ENCODE measurements at places on chromosomes 16 and 17.

- DNase-seq = no peak
These were observed 708 bp downstream of the DHX33 start for GRCh38 chr17:5468075-5468473.

DNA sequence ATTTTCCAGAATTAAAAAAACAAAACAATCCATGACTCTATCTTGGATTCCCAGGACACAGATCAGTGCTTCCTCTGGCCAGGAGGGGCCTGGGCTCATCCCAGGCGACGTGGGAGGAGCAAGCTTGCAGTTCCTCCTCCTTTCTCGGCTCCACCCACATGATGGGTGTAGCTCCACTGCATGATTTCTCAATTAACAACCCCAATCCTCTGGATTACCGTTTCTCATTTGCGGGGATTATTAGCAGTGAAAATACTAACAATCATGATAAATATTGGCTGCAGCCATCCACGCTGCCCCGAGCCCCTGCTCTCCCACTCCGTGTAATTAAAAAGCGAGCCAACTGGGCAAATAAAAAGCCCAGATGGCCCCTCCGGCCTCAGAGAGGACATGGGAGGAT is 46.4 kb upstream of the SDK2 start:
- no peak for DNase-seq

- DNase-seq = no peak
These were observed 17.1 kb upstream of the SREBF1 start for GRCh38 chr17:17853811-17854447.

DNA sequence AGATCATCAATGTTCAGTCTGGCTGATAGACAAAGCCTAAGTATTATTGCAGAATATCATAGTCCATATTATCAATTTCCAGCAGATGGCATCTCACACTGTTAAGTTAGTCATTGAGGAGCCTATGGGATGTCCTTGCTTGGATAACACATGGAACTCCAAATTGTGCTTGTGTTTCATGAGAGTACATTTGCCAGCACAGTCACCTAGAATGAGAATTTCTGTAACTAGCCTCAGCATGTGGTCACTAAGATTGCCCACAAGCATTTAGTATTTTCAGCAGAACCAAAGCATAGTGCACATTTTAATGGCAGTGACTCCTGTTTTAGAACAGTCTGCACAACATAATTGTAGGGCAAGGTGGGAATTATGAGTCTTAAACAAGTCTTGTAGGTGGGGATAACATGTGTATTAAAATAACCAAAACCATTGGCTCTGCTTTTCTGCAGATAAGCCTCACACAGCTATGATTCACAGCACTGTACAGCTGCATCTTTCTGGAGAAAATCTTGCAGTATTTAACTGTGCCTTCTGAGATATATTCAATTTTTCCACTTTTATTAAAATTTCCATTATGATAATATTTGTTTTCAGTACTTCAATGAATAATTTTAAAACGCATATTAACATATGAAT is 882.8 kb upstream of the SOX9 start:
- DNase-seq = no peak

DNA sequence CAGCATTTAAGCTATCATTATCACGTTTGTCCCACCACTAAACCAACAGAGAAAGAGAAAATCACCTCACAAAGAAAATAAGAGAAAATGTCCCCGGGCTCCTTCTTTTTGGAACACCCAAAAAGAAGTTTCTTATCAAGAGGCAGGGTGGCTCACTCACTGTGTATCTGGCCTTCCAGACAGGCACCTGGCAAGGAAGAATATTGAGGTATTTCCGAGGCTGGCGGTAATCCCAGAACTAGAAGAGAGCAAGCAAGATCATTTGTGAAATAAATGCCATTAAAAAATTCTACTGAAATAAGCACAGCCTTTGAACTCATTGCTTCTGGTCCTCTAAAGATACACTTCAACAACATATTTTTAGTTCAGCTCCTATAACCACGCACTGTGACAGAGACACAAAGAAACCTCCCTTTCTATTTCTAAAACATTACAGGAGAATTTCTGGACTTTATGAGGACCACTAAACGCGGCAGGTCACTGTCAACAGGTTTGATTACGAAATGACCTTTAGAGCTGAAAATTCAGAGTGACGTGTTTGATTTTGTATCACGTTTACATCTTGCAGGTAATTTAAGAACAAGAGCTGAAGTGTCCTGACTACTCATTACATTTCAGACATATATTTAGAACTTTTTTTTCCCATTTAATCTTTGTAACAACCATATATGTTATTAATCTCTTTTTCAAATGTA is 61.0 kb downstream of the WDR59 start:
- no peak for DNase-seq

GRCh38 chr17:7043497-7044198 is at the start of gene SLC16A11:
Gene SLC16A11, minus strand, starts transcription at chr17:7044092. Its CDS starts 579 bp downstream, at chr17:7043513.
- no peak for DNase-seq

GRCh38 chr17:57521606-57522005 is 223.5 kb downstream of the CCDC182 start:
- peak; percentile 47 for DNase-seq

- DNase-seq = no peak
These were observed 124.7 kb upstream of the TNRC6C start for GRCh38 chr17:77833769-77834168.

DNA sequence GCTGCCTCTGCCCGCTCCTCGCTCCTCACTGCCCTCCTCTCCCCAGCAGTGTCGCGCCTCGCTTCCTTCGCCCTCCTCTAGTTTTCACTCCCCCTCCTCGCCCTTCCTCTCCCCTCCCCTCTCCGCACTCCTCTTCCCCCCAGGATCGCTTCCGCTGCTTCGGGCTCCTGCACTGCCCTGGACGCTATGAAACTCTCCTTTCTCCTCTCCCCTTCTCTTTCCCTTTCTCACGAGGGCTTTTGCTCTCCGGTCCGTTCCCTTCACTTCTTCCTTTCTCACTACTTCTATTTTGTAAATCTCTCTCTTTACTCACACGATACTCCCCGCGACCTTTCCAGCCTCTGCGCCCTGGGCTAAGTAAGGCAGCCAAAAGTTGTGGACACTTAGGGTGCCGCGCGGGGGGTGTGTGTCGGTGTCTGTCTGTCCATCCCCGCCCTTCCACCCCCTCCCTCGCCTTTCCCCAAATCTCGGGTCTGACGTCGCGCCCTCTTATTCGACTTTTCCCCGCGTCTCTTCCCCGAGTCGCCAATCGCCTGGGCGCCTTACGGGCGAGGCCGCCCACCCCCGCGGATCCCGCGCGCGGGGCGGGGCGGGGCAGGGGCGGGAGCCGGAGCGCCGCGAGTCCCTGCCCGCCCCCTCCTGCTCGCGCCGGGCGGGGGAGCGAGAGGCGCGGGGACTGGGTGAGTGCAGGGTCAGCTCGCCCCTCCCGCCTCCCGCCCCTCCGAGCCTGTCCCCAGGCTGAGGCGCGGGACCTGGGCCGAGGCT is at the start of gene IRX3:
TSS of gene IRX3 (minus strand) at position 422 of the 765 bp plus-strand sequence. CDS start 737 bp downstream, outside the sequence.
- peak; percentile 80 for DNase-seq

- no peak for DNase-seq
These were observed 7.9 kb downstream of the ACLY start for GRCh38 chr17:41910701-41911391.

DNA sequence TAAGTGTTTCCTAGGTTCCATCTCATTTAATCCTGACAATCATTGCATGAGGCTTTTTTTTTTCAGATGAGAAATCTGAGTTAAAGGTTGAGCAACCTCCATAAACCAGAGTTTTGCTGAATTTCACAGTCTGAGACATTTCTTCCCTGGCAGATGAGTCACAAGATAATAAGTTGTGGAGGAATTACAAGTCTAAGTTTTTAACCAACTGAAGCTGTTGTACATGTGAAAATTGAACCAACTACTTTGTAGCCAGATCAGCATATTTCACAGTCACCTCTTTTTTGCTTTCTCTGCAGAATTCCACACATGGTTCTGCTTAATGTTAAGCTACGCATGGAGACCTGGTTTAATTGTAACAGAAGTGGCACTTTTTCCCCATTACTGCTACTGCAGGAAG is 765.6 kb downstream of the CDH11 start:
- no peak for DNase-seq

GRCh38 chr16:5815570-5816237 is 718.1 kb upstream of the EEF2KMT start:
- DNase-seq = no peak
